Ascending aorta (tissue), 2 donors: ENCODE measurements at places on chromosomes 6 and 20.

DNA sequence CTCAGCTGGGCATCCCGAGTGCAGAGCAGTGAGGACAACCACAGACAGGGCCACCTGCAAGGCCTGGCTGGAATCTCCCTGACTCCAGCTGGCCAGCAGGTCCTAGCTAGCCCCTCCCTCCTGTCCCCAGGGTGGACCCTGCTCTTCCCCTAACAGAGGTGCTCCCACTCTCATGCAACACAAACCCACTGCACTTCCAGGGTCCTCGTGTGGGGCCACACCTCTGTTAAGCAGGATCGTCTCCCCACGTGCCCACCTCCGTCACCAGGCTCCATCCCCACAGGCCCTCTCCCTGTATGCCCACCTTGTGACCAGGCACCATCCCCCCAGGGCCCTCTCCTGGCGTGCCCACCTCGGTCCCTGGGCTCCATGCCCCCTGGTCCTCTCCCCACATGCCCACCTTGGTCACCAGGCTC is 17.3 kb downstream of the TAF4 start:
- H3K27me3 ChIP-seq: no peaks in the 10 kb centered on the region
- H3K27ac ChIP-seq: no peak overlapping the region
- no peaks in the 10 kb centered on the region for H3K36me3 ChIP-seq

DNA sequence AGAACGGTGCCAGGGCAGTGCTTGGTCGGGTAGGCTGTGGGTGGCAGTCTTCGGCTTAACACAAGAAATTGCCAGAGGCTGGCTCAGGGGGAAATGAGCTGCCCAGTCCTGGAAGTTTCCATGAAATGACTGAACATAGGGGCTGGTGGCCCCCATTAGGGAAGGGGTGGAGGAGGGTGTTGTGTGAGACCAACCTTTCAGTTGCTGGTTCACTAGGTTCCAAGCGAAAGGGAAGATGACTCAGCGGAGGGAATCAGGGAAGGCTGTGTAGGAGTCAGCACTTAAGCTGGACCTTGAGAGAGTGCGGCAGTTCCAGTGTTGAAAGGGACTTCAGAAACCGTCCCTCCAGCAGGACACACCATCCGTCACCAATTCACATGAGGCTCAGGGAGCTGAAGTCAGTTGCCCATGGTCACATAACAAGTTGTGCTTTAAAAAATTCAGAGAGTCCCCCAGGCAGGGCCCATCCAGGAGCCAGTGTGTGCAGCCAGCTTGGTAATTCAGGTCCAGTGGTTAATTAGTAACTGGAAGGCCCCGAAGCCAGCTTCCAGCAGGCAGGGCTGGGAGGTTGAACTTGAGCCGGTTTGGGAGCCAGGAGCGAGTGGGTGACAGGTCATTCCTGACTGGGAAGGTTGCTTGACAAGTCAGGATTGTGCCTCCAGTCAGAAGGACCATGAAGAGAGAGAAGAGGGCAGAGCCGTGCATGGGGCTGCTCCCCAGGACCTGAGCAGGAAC is at the start of gene SGK2:
Gene SGK2 (plus strand): TSS at position 616 of the 735 bp plus-strand sequence. CDS start 7,469 bp downstream, outside the sequence.
- H3K27ac ChIP-seq: no peak within 1 kb of the TSS
- no peaks in the 10 kb centered on the region for H3K36me3 ChIP-seq
- H3K4me3 ChIP-seq: no peak within 1 kb of the TSS
- no peak for DNase-seq
- no peaks in the 10 kb centered on the region for H3K4me1 ChIP-seq

- DNase-seq: no peak
- H3K27me3 ChIP-seq: no peaks in the 10 kb centered on the region
- no peak overlapping the region for H3K4me3 ChIP-seq
- H3K4me1 ChIP-seq: no peaks in the 10 kb centered on the region
- no peaks in the 10 kb centered on the region for H3K36me3 ChIP-seq
Observed at GRCh38 chr20:52524861-52525260, 333.3 kb upstream of the ZFP64 start.

DNA sequence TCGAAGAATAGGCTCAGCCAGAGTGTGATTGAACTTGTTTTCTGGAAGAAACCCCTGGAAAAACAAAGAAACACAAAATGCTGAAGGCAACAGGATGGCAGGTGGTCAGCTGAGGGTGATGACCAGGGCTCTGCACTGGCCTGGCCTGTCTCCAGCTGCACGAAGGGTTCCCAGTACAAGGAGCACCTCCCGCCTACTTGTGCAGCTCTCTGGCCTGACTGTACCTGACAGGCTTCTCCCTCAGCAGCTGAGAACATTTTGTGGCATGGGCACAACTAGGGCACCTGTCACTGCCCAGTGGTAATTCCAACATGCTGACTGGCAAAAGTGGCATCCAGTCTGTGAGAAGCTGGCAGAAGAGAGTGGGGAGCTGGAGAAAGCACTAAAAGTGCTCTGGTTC is 38.8 kb upstream of the EMILIN3 start:
- no peak overlapping the region for H3K27ac ChIP-seq
- no peaks in the 10 kb centered on the region for H3K27me3 ChIP-seq
- no peak for DNase-seq
- no peaks in the 10 kb centered on the region for H3K4me1 ChIP-seq
- H3K36me3 ChIP-seq: peaks cover 71% of the 10 kb centered on the region
